Amniotic epithelial cell (primary cell): ENCODE measurements at places on chromosomes 11 and 22.
A peak's percentile ranks its signal among the peaks of the same experiment; 100 is the strongest.

DNA sequence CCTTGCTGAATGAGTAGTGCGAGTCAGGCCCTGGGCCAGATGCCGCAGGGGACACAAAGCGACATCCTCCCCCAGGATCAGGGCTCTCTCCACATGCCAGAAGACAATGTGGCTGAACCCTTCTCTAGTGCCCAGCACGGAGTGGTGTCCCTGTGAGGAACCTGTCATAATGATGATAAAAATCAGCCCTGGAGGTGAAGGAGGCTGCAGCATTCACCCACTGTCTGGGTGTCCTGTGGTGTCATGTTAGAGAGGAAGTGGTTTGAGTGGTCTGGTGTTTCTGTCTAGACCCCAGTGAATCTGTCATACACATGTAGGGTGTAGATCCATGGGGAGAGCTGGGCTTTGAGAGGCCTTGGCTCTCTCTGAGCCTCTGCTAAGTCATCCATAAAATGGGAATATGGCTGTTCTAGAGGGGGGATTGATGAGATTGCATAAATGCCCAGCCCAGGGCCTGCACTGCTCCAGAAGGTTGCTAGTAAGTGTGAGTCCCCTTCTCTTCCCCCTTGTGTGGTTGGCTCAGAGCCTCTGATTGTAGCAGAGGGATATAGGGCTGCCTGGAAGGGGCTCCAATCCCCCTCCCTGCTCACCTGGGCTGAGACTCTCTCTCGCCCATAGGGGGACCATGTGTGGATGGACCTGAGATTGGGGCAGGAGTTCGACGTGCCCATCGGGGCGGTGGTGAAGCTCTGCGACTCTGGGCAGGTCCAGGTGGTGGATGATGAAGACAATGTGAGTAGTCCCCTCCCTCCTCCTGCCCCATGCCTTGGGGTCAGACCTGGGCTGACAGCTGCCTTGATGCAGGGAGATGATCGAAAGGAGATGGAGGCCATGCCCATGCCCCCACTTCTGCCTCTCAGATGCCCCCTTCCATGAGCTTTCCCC lies 14.3 kb downstream of the MYO7A start:
- DNase-seq, result no peak

DNA sequence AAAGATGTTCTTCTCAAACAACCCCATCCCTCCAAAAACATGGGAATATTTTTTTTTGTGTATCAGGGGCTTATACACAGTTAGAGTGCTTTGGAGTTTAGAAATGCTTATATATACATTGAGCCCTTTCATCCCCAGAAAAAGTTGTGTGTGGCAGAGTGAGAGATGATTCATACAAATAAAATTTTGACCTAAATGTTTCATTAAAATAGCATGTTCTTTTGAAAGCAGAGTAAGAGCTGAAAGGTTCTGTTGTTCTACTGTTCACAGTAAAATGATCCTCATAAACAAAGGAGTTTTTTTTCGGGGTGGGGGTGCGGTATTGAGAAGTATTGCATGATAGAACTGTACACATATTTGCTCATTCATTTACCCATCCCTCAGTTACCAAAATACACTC lies 512.4 kb downstream of the DLG2 start:
- no peak for DNase-seq

GRCh38 chr22:38733329-38733723 lies 22.5 kb downstream of the SUN2 start:
- DNase-seq, result peak; percentile 40

DNA sequence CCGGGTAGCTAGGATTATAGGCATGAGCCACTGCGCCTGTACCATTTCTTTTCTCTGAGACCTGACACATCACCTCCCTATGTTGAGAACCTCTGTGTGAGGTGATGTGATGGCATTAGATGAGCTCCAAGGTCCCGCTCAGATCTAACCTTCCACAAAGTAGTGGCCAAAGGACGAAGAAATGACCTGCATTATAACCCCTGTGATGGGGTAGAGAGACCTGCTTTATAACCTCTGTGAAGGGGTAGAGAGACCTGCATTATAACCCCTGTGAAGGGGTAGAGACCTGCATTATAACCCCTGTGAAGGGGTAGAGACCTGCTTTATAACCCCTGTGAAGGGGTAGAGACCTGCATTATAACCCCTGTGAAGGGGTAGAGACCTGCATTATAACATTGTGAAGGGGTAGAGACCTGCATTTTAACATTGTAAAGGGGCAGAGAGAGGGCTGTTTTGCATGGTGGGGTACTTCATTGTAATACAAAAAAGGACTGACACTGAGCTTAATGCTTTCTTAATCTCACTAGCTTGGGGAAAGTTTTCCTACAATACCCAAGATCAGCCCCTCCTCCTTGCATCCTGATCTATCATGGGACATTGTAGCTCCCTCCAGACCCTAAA lies 8.5 kb downstream of the MIEF1 start:
- no peak for DNase-seq

DNA sequence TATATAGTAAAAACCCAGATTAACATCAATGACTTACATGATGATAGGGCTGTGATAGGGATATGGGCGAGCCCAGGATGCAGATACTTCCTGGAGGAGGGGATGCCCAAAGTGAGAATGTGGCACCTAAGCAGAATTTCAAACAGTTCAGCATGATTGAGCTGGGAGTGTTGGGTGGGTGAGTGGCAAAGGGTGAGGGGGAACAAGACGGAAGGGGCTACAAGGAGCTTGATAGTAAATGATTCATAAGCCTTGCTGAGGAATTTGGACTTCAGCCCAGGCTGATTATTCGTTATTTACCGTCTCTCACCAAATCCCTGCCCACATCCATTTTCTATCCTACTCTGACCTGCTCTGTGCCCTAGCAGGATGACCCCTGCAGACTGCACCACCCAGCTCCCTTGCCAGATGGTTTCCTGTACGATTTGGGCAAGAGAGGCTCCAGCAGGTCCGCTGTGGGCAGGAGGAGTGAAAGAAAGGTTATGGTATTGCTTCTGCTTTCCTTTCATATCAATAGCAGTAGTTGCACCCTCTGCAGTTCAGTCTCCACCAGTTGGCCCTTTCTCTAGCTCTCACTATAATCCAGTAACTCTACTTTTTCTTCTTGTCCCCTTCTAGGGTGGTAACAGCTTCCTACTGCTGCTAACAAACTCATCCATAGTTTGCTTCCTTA lies 30.3 kb upstream of the SIK2 start:
- peak; percentile 18 for DNase-seq

- DNase-seq, result peak; percentile 67
Observed at GRCh38 chr11:37449146-37449545, 851.1 kb upstream of the RAG2 start.

DNA sequence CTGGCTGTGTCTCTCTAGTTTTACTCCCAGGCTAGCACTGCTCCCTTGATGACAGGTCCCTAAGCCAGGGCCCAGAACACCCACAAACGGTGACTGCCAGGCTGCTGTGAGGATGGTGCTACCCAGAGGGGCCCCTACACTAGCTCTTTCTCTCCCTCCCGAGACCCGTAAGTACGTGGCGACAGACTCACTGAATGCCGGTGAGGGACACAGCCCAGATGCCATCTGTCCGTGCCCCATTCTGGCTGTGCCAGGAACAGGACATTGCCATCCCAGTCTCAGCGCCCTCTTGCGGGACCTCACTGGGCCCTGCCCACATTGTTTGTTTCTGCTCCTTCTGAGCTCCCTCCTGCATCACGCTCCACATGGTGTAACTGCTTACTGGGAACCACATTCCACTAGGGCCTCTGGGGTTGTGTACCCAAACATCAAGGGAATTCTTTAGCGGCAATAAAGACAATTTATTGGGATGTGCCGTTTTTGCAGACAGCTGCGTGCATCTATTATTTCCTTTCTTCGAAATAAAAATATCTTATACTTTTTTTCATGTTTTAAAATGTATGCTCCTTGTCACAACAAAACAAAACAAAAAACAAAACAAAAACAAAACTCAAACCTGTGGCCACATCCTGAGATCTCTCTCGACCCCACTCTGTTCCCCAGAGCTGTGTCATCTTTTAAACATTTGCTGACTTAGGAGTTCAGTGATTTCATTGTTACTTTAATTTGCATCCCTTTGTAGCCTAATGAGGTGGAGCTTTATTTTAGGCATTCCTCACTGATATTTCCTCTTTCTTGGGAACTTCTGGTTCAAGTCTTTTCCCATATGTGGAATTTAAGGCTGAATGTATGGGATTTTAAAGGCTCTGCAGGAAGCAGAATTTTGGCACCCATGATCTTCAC lies 4.4 kb upstream of the TPCN2 start:
- peak; percentile 75 for DNase-seq

DNA sequence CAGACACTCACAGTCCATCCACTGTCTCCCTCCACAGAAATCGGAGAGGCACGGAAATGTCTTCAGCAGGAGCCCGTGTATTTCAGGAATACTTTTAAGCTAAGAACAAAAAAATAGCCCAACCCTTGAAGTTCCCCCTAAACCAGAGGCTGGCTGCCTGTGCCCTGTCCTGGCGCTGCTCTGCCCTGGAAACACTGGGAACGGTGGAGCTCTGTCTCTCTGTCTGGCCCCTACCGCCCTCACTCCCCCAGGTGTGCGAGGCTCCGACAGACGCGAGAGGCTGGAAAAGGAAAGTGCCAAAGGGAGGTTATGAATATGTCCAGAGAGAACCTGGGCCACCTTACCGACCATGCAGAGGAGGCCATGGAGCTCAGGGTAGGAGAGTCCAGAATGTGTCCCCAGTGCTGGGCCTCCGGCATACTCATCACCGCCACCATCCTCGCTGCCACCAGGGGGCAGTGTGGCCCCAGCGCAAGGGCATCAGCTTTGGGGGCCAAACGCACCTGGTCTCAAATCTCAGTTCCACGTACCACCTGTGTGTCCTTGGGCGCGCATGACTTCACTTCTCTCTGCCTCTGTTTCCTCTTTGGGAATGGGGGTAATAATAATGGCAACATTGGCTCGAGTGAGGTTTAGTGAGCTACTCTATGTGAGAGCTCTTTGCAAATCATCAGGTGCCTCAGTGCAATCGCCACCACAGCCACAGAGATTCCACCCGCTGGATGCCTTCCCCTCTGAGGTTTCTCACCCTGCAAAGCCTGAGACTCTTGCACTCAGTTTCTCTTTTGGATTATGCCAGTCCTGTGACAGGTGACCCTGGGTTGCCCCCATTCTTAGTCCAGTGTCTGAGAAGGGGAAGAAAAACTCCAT lies 10.4 kb upstream of the SLCO2B1 start:
- DNase-seq, result no peak

DNA sequence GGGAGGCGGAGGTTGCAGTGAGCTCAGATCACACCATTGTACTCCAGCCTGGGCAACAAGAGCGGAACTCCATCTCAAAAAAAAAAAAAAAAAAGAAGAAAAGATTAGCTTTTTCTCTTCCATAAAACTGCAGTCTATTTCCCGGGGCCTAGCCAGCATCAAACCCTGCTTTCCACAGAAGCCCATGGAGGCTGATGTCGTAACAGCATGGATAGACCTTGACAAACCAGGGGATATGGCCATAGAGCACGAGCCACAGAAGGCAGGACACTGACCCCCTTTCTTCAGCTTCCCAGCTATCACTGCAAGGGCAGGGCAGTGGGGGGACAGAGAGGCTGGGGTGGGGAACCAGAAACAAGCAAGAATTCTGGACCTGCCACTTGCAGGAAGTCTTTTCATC lies 21.5 kb downstream of the HPS4 start:
- DNase-seq, result no peak

- DNase-seq, result peak; percentile 18
Observed at GRCh38 chr22:38655519-38656255, 505 bp downstream of the FAM227A start.

- DNase-seq, result no peak
Observed at GRCh38 chr11:70378506-70379134, 19.7 kb upstream of the CTTN start.

DNA sequence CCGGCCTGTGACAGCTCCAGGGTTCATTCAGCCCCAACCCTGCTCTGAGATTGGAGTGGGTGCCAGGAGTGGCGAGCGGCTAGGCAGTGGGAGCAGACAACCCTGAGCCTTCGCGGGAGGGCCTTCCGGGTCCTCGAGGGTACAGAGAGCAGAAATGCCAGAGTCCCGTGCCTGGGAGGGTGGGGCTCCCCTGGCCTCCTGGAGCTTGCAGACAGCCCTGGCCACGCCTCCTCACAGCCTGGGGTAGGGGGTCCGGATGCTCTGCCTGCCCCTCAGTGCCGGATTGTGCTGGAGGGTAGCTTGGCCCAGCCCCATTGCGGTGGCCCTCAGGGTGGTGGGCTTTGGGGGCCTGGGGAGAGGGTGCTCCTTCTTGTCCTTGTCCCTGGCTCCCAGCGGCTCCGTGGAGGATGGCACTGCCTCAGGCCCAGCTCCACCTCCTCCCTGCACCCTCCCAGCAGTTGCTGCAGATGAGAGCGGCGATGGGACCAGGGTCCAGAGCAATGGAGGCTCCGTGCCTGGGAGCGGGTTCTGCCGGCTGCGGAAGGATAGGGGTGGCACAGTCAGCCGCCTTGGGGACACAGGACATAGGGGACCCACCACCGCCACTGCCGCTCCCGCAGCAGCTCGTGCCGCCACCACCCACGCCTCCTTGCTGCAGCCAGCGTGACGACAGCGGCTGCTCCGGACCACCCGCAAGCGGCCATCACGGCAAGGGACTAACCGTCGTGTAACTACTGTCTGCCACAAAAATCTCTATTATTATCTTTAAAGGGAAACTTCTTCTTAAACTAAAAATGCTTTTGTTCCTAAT lies 34.9 kb upstream of the OR10G7 start:
- no peak for DNase-seq

GRCh38 chr22:35961480-35962295 lies 66.9 kb downstream of the RBFOX2 start:
- DNase-seq, result peak; percentile 75

DNA sequence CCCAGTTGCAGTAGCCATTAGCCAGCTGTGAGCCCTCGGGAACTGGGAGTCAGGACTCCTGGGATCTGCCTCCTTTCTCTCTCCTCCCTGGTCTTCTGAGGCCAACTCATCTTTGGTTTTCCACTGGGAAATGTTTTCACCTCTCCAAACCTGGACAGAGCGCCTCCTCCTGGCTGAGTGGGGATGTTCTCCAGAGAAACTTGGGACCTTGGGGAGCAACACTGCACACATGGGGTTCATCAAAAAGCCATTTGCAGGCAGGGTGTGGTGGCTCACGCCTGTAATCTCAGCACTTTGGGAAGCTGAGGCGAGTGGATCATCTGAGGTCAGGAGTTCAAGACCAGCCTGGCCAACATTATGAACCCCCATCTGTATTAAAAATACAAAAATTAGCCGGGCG lies 145.4 kb downstream of the NECTIN1 start:
- no peak for DNase-seq

- DNase-seq, result no peak
Observed at GRCh38 chr11:59225017-59225416, 12.3 kb upstream of the MPEG1 start.

DNA sequence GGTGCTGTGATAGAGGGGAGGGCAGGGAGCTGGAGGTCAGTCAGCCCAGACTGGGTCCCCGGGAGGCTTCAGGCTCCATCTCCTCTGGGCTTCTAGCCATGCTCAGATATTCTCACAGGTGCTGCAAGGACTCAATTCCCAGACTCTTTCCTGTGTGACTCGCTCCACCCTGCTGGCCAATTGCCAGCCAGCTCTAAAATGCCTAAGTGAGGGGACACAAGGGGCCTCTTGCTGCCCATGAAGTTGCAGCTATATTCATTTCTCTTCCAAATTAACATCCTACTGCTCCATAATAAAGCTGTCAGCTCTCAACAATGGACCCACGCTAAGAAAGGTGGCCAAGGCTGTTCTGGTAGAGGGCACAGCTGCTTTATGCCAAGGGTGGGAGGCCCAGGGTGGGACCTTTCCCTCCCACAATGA lies 101.5 kb downstream of the PLEKHA7 start:
- DNase-seq, result no peak

- DNase-seq, result peak; percentile 49
Observed at GRCh38 chr11:35168671-35169070, 29.7 kb downstream of the CD44 start.
